ENCODE measurements at places on chromosomes 13 and 19.
A peak's percentile ranks its signal among the peaks of the same experiment; 100 is the strongest.

DNA sequence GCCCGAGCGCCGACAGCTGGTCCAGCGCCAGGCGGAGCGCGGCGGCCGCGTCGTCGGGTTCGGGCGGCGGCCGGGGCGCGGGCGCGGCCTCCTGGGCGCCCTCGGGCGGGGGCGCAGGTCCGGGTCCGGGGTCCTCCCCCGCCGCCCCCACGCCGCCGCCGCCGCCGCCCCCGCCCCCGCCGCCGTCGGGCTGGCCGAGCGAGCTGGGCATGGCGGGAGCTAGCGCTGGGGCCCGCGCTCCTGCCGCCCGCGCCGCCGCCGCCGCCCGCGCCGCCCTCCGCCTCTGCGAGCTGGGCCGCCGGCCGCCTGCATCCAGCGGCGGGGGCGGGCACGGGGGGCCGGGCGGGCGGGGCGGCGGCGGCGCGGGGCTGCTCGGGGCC lies 287 bp downstream of the MEX3D start:
- H3K4me3 ChIP-seq = no peak overlapping the region
- peaks cover 5% of the 10 kb centered on the region for H3K36me3 ChIP-seq
- H3K4me1 ChIP-seq = peaks cover 6% of the 10 kb centered on the region
- no peak for DNase-seq

- H3K27me3 ChIP-seq = no peaks in the 10 kb centered on the region
- no peak overlapping the region for H3K27ac ChIP-seq
- DNase-seq = no peak
- peaks cover 17% of the 10 kb centered on the region for H3K4me1 ChIP-seq
- no peaks in the 10 kb centered on the region for H3K36me3 ChIP-seq
Observed at GRCh38 chr13:34151885-34152284, 333.9 kb downstream of the RFC3 start.

- H3K36me3 ChIP-seq = 0 out of 2 replicates have a peak, but pooled peaks cover 4% of the 10 kb centered on the region
- H3K27ac ChIP-seq = no peak overlapping the region
- no peaks in the 10 kb centered on the region for H3K27me3 ChIP-seq
Observed at GRCh38 chr13:93001866-93002461, 224.6 kb upstream of the GPC6 start.

DNA sequence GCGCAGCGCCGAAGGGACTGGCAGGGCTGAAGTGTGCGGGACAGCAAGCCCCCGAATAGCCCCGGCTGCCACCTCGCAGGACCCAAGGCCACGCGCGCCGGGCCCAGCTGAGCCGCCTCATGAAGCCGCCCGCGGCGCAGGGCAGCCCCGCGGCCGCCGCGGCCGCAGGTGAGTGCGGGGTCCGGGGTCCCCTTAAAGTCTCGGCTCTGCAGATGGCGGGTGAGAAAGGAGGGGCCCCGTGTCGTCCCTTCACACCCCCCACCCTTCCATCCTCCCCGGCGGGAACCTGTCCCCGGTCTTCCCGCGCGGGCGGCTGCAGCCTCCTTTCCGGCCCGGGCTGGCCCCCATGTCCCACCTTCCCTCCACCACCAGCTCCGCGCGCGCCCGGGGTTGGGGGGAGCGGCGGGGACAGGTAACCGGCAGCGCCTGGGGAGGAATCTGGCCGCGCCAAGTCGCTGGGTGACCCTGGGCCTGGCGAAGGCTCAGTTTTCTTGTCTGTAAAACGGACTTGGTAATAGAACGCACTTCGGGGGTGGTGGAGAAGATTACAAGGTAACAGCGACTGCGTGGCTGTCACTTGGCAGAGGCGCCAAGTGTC lies 338 bp downstream of the RGCC start:
- DNase-seq = peak; percentile 31
- H3K4me3 ChIP-seq = peak overlapping the region; percentile 62
- H3K4me1 ChIP-seq = 0 out of 2 replicates have a peak, but pooled peaks cover 2% of the 10 kb centered on the region
- H3K36me3 ChIP-seq = no peaks in the 10 kb centered on the region

DNA sequence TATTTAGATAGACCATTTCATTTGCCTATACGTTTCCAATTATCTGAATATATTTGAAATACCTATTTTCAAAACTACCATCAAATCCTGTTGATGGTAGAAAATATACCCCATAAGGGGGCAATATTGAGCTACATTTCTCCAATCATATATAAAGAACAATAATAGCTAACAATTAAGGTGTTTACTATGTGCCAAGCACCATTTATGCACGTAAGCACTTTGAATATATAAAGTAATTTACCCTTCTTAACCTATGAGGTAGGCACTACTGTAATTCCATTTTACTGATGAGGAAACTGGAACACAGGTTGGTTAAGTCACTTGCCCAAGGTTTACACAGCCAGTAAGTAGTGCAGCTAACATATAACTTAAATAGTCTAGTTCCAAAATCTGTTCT lies 79.2 kb downstream of the UBL3 start:
- H3K4me3 ChIP-seq = no peak overlapping the region
- no peaks in the 10 kb centered on the region for H3K27me3 ChIP-seq
- H3K36me3 ChIP-seq = 0 out of 2 replicates have a peak, but pooled peaks cover 2% of the 10 kb centered on the region
- H3K27ac ChIP-seq = no peak overlapping the region
- peaks cover 24% of the 10 kb centered on the region for H3K4me1 ChIP-seq

DNA sequence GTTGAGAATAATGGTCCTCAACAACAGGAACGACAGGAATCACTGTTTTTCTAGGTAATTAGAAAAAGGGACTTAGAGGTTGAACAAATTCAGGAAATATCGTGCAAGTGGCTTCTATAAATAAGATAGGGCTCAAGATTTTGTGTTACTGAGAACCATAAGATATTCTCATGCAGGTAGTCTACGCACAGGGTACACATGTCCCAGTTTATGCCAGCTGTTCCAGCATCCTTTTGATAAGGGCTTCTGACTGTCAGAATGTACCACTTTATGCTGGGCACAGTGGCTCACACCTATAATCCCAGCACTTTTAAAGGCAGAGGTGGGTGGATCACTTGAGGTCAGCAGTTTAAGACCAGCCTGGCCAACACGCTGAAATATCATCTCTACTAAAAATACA lies 32.1 kb downstream of the RBM26 start:
- H3K4me1 ChIP-seq = no peaks in the 10 kb centered on the region
- peaks cover 43% of the 10 kb centered on the region for H3K36me3 ChIP-seq
- H3K27ac ChIP-seq = no peak overlapping the region
- no peak for DNase-seq
- H3K4me3 ChIP-seq = no peak overlapping the region

- DNase-seq = no peak
- H3K4me3 ChIP-seq = no peak overlapping the region
- H3K27ac ChIP-seq = no peak overlapping the region
Observed at GRCh38 chr13:89827552-89827951, 1519.9 kb upstream of the MIR17HG start.
